ENCODE measurements at places on chromosomes 6 and 20.

- DNase-seq, result no peak
Measured at GRCh38 chr20:62267543-62267942, 29.2 kb downstream of the OSBPL2 start.

GRCh38 chr6:87473419-87473903 is 687 bp downstream of the SLC35A1 start:
- DNase-seq, result no peak

DNA sequence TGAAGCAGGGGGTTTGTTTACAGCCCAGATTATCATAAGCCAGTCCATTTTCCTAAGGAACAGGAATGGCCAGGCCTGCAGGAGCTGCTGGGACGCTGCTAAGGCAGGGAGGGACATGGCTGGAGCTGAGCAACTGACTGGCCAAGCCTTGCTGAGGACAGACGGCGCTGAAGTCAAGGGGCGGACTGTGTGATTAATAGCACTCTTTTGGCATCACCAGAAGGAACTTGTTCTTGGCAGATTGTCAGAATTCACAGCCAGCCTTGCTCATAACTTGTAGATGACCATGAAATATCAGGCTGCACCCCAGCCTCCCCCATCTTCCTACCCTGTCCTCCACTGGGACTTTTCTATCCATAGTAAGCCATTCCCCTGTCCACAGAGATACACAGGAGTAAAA is 218.8 kb upstream of the RNF24 start:
- DNase-seq, result no peak

DNA sequence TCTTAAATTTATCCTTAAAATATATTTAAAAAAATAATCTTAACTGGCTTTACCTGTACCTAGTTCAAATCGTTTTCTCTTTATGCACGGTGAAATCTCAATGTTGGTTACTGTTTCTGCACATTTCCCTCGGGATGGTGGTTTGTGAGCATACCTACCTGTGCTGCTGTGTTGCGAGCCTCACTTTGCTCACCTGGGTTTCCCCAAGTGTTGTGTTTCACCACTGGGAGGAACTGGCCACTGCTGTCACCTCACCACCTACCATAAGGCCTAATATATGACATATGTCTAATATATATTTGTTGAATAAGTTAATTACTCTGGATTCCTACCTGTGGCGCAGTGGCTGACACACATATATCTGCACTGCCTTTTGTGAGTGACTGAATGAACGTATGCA is 493.5 kb upstream of the FLRT3 start:
- DNase-seq, result no peak

DNA sequence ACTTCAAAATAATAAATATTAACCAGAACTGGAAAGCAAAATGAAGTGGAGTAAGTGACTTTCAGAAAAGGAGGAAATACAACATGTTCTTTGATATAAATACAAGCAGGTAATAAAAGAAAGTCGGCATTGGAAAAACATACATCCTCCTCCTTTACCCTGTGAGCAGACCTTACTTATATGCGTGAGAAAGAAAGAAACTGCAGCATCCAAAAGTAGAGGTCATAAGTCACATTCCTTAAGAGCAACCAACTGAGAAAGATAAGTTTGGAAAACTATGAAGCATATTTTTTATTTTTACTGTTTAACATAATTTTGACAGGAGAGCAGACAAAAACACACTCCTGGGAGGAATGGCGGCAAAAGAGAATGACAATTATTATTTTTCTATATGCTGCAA is 155.5 kb downstream of the HACE1 start:
- no peak for DNase-seq

DNA sequence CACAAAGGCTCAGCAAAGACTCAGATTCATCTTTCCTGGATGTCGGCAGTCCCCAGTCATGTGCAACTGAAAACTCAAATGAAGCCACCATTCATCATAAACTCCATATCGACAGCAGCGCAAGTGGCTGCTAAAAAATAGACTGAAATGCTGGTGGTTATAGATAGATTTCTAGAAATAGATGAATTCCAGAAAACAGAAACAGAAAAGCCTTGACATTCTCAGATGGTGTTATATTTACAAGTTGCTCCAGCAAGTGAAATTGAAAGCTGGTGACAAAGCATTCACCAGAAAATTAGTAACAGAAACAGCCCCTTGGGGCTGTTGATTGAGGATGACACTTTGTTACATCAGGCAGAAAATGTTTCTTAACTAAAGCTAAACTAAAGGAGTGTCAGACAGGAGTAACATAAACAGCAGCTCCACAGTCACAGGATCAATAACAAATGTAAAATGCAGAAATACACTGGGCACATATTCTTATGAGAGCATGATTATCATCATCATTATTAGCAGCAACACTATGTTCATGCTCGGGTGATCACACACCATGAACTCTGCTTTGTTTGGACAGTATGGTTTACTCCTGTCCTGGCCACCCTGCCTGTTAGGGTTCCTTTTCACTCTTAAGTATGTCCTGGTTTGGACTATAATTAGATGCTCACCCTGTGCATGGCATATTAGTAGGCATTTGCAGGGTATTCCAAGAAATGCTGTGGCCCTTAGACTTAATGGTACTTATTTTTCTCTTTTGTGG is 36.4 kb upstream of the SLC35F1 start:
- no peak for DNase-seq

- DNase-seq, result no peak
Measured at GRCh38 chr6:152094992-152095592, 287.6 kb downstream of the ESR1 start.

- DNase-seq, result no peak
Measured at GRCh38 chr6:11251553-11252360, 19.3 kb upstream of the NEDD9 start.

DNA sequence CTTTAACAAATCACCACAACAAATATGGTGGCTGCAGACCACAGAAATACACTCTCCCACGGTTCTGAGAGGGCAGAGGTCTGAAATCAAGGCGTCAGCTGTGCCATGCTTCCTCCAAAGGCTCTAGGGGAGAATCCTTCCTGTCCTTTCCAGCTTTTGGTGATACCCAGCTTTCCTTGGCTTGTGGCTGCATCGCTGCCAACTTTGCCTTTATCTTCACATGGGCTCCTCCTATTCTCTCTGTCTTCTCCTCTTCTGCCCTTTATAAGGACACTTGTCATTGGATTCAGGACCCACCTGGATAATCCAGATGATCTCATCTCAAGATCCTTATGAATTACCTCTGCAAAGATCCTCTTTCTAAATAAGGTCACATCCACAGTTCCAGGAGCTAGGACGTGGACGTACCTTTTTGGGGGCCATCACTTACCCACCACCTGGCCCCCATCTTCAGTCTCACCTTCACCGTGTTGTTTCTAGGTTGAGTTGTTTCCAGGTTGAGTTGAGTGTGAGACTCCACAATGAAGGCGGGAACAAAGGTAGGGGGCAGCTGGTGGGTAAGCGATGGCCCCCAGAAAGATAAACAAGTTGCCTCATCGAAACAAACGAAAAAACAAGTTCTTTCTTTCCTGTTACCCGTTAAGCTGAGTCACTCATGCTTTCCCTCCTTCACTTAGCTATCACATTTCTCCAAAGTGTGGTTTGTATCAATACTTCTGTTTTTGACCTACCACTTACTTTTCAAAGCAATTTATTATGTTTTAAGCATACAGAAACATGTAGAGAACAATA is 68.9 kb upstream of the SLC22A16 start:
- no peak for DNase-seq

GRCh38 chr20:21505810-21506530 is 7.9 kb downstream of the NKX2-2 start:
- DNase-seq, result peak; percentile 79

DNA sequence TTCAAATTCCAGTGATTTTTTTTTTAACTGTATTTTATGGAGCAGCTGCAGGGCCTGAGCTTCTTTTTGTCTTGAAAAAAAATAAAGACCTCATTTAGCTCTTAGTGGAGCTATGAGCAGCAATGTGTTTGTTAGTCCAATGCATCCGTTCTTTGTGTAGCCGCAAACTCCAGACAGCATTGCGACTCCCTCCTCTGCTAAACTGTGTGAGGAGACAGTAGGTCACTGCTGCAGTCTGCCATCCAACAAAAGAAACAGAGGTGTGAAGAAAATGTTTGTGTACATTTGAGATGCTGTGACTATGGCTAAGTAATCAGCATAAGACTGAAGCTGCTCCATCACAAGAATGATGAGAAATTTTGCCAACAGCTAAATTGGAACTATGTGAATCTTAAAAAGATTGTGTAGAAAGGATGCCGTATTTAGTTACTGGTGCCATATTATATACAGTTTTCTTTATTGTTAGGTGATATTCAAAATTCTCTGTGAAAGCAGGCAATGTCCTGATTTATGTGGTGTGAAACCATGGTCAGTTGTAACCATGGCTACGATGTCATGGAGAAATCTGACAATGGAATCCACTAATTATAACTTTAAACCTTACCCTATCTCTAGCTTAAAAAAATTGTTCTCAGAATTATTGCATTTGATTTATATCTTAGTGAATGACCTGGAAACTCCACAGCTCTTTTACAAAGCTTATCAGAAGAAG is 428.8 kb upstream of the EPHA7 start:
- DNase-seq, result no peak

DNA sequence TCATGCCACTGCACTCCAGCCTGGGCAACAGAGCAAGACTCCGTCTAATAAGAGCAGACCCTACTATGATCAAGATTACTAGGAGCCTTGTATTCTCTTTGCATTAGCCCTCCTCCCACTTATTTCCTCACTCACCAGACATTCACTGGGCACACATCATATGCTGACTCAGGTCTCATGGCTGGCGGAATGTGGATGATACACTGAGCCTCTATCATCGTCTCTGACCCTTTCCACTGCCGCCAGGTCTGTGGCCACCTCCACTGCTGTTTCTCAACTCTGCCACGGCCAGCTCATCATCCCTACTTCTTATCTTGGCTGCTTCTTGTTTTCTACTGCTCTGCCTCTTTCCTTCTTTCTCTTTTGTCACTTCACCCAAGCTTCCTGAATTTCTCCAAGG is 161.0 kb downstream of the BACH2 start:
- no peak for DNase-seq
